Skin of body (tissue), 3 donors: ENCODE measurements at places on chromosomes 7 and 10.

- no peak for DNase-seq
Observed at GRCh38 chr7:78742694-78743093, 710.8 kb downstream of the MAGI2 start.

GRCh38 chr10:72241691-72242252, 25.7 kb upstream of the ASCC1 start:
- no peak for DNase-seq

DNA sequence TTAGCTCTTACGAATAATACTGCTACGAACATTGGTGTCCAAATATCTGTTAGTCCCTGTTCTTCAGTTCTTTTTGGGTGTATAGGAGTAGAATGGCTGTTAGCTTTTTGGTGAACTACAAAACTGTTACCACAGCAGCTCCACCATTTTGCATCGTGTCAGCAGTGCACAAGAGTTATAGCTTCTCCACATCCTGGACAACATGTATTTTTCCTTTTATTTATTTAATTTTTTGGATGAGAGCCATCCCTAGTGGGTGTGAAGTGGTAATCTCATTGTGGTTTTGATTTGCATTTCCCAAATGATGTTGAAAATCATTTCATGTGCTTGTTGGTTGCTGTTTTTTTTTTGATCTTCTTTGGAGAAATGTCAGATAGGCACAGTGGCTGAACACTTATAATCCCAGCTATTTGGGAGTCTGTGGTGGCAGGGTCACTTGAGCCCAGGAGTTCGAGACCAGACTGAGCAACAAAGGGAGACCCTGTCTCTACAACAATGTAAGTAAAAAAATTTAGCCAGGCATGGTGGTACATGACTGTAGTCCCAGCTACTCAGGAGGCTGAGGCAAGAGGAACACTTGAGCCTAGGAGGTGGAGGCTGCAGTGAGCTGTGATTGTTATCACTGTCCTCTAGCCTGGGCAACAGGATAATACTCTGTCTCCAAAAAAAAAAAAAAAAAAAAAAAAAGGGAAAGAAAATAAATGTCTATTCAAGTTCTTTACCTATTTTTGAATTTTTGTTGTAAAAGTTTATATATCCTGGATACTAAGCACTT, 31.7 kb downstream of the TRIM24 start:
- DNase-seq, result no peak

DNA sequence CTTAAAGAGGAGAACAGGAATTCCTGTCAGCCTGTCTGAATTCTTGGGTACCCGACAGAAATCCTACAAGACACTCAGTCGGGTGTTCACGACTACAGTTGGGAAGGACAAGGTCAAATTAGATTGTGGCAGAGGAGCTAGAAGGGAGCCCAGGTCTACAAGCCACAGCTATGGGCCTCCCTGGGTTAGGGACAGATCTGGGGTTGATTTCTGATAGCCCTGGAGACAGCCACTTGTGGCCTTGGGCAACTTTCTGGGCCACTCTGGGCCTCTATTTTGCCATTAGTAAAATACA, 39.7 kb upstream of the ANTXRL start:
- no peak for DNase-seq

DNA sequence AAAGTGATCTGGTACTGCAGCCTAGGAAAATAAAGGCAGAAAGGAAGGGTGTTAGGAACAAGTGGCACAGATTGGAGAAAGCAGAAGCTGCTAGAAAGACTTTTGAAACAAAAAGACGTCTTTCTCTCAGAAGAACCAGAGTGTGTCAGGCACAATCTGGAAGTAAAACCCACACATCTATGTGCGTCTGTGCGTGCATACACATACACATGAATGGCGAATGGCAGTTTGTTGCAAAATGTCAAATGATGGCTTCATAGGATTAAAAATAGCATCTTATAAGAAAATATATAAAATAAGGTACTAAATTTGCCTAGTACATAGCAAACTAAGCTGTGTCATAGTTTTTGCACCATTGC, 246.3 kb downstream of the CDK14 start:
- DNase-seq, result no peak

DNA sequence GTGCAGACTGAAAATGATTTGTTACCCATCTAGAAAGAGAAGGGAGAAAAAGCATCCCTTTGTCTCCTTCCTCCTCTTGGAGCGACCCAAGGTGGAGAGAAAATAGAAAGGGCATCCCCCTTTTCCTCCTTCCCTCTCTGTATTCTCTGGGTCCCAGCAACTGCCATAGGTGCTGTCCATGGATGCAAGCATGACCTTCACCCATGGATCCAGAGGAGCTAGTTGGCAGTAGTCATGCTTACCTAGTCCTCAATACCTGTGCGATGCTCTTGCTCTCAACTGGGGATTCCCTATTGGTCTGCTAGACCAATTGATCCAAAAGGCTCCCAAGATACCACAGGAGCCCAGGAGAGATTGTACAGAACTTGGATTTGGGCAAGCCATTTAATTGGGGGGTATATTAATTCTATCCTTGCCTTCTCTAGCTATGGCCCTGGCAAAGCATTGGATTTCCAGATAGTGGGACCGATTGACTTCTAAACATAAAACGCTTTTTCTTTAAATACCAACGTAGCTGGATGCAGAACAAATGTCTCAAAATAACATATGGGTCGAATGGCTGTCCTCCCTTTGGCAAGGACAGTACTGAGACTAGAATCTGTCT, 547.8 kb upstream of the IGFBP3 start:
- no peak for DNase-seq

DNA sequence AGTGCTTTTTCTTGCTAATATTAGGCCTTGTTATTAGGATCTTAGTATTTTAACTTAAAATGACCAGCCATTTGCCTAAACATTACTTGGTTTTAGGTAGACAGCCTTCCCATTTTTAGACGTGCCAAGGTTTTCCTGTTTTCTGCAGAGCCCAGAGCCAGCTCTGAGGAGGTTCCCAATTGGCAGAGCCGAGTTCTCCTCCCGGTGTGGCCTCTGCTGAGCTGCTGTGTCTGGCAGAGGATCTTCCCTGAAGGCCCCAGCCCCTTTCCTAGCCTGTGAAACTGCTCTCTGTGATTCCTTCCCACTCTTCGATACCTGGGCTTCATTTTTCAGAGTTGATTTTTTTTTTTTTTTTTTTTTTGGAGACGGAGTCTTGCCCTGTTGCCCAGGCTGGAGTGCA, 91.4 kb downstream of the EEPD1 start:
- no peak for DNase-seq

DNA sequence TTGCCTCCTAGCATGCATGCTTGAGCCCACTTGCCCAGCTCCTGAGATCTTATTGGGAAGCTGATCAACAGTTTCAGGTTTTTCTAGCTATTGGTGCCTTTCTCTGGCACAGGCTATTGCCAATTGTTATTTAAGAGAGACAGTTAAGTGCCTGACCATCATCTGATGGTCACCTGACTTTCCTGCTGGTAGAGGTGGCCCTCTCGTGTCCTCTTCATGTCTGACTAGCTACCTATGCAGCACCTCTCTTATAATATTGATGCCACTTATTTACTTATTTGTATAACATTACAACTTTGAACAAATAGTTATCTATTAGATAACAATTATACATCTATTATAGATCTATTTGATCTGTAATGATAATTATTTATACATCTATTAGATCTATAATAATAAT, 205.9 kb upstream of the SEMA3D start:
- no peak for DNase-seq

- no peak for DNase-seq
Observed at GRCh38 chr7:33926535-33926934, 21.2 kb downstream of the BMPER start.

DNA sequence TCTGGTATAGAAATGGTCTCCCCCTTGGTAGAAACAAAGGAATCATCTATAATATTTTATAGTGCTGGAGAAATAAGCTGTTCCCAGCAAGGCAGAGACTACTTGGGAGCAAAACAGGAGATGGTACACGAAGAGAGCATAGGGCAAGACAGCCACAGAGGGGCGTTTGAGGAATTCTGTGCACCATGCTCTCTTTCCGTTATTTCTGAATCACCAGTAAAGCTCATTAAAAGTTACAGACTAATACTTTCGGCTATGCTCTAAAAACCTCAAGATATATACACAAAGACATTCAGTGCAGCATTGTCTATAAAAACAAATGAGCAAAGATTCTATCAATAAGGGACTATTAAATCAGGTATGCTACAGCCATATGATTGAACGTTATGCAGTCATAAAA, 68.5 kb upstream of the FHIP2A start:
- DNase-seq, result no peak

DNA sequence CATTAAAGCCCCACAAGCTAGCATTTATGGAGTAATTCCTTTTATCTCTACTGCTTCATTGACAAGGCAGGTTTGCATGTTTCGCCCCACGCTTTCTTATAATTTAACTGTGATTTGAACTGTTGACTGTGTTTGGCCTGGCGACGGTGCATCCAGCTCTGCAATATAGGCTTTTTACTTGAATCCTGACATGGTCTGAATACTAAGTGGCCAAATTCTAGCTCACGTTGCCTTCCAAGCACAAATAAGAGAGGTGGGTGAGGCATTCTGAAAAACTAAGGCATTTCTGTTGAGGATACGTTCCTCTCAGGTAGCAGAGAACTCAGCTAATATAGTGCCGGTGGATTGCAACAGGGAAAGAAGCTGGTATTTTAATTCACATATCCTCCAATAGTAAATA, 61.8 kb downstream of the NRP1 start:
- no peak for DNase-seq

- DNase-seq, result no peak
Observed at GRCh38 chr7:145692237-145692950, 424.2 kb upstream of the CNTNAP2 start.

DNA sequence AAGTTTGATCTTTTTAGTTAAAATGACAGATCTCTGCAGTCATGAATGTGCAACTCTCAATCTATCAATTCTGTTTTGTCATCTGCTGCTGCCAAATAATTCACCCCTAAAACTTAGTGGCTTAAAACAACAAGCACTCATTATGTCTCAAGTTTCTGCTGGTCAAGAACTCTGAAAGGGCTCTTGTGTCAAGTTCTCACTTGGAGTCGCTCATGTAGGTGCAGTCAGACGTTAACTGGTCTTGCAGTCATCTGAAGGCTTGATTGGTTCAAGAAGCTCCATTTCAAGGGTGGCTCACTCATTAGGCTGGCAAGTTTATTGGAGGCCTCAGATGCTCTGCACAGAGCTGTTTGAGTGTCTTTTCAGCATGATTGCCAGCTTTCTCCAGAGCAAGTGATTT, 28.5 kb upstream of the LRRC72 start:
- DNase-seq, result no peak

- no peak for DNase-seq
Observed at GRCh38 chr7:80719261-80719660, 80.8 kb downstream of the CD36 start.

DNA sequence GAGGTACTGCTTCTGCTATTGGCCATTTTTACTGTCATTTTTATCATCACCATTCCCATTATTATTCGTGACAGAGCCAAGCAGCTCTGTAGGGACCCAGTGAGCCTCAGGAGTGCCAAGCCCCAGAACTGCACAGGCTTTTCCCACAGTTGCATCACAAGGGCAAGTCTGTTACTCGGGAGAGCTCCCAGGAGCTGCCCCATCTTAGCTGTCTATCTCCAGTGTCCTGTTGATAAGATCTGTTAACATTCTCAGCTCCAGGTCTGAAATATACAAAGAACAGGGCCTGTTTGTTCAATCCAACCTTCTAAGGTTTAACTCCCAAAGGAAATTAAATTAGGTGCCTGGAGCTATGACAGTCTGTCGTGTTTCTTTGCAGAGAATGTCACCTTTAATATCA, 20.2 kb upstream of the TRIM8 start:
- no peak for DNase-seq

DNA sequence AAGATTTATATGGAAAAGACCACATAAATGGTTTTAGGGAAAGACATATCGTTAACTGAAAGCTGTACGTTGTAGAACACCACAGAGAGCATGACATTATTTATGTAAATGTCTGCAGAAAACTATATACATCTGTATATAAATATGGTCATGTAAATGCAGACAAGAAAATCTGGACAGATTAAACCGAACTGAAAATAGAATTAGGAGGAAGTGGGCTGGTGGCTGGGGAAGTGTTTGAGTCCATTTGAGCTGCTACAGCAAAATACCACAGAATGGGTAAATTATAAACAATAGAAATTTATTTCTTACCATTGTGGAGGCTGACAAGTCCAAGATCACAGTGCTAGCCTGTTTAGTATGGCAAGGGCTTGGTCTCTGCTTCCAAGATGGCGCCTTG, 56.3 kb upstream of the USP6NL start:
- DNase-seq, result no peak

DNA sequence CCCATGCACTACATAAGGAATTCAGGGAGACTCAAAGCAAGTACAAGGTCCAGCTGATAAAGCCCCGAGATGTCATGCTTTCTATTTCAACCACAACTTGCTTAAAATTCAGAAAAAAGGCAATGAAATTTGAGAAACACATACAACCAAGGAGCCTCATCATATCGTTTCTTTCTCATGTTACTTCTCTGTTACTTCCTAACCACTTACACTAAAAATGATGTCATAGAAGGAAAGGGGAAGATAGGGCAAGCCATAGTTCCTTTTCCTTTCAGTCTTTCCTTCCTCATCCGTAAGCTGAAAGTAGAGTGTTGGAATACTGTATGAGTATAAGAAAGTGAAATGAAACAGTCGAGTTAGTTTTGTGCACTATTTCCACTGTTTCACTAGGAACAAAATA, 27.9 kb upstream of the CDK14 start:
- DNase-seq, result no peak

DNA sequence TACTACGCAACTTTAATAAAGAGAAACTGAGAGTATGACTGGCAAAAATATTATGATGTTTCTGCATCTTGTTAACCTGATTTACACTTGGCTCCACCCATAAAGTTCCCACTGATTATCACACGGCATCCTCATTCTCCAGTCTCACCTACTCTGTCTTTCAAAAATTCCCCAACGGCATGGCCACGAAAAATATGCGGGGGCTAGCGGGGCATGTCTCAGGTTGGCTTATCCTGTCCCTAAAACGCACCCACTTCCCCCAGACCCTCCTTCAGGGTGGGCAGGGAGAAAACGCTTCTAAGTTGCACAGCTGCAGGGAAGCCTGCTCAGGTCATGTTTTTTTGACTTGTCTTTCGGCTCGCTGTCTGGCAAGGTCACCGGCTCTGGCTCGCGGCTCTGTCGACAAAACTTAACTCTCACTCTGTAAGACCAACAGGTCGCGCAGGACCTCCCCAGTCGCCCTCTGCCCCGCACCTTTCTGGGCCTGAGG, 3.8 kb downstream of the CDK6 start:
- no peak for DNase-seq

GRCh38 chr10:128052696-128053095, 73.5 kb downstream of the MKI67 start:
- DNase-seq, result no peak

GRCh38 chr10:74156919-74157289, 5.9 kb downstream of the ADK start:
- no peak for DNase-seq

GRCh38 chr7:1610678-1611302, 41.0 kb upstream of the PSMG3 start:
- no peak for DNase-seq

DNA sequence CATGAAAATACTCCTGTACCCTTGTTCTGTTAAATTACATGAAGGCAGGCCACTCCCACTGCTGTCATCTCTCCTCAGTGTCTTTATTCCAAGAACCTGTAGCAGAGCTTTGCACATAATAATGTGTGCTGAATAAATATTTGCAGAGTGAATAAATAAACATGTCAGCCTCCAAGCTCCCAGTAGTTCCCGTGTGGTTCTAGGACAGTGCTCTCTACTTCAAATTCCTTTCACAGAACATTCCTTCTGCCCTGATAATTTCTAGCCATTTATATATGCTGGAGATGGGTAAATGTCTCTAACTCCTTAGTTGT, 20.3 kb upstream of the HYAL4 start:
- DNase-seq, result no peak
